ENCODE measurements at places on chromosomes 1 and 21. TPM values are rescaled to one million over a fixed set of nuclear protein-coding genes. Genes with fewer than 3 reads are reported as not detected.

DNA sequence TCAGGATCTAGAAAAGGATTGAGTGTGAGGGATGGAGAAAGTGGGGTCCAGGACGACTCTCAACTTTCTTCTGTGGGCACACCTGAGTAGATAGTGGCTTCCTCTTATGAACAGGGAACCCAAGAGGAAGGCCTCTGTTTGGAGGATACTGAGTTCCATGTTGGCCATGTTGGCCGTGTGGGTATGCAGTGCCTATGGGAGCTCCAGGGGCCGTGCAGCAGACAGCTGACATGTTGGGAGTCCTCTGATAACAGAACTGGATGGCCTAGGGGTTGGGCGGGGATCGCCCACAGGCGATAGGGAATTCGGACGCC, 43.0 kb downstream of the TMEM53 start:
- no peak for DNase-seq

DNA sequence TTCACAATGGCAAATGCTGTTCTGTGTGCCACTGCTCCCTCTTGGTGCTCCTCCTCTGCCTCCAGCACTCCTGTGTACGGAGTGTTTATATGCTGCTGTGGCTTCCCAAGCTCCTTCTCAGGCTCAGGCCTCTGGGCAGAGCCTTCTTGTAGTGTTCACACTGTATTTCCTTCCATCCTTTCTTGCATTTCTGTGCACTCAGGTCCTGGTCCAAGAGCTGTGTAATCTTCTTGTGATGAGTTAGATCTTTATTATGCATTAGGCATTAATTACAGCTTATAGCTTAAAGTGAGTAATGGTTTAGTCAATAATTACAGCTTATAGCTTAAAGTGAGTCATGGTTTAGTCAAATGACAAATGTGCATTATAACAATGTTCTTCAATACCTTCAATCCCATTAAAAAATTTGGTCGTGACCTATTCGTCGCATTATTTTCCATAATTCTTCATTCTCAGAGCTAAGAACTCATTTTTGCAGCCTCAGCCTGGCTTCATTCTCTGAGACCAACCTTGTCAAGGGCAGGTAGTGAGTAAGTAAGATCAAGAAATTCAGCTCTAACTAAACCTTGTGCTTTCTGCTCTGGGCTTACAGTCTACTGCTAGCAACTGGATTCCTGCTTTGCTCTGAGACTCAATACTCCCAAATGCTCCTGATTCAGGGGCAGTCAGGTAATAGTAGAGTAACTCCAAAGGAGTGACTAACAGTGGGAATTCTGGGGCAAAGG, 154.5 kb upstream of the SPAG17 start:
- no peak for DNase-seq

- DNase-seq, result no peak
Measured at GRCh38 chr1:75430526-75430925, 180.4 kb downstream of the SLC44A5 start.

DNA sequence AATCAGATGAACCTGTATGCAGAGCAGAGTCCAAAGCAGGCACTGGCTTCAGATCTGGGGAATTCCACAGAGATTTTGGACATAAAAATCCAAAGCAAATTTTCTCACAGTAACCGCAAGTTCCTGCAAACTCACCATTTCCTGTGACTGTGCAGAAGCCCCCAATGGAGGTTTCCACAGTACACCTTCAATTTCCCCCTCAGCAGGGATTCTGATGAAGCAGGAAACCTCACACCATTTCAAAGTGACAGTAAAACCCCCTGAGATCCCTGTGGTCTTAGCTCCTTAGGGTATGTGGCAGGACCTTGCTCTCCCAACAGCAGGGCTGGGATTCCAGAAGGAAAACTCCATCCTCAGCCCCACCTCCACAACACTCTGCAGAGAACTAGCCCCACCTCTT, 6.0 kb upstream of the TGFBR3 start:
- no peak for DNase-seq

DNA sequence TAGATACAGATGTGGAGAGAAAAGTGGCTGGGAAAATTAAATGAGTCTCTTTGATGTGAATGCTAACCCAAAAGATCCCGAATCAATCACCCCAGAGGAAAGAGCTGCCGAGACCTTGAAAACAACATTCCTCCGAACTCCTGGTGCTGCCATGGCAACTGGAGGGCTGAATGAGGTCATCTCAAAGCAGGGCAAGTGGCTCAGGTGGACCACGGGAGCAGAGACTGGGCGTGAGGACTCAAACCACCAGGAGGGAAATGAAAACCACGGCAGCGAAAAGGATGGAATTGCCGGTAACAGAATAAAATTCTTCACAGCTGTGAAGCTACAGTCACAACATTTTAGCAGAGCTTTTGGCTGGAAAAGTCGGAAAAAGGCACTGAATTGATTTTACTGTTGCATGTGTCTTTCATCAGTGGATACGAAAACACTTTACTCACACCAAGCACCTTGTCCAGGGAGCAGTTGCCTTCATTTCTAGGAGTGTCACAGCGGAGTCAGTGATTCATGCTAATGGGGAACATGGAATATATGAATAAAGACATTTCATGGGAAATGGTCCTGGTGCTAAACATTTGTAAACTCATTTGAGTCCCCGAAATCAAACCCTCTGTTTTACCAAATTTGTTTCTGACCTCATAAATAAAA, 23.2 kb upstream of the BECN2 start:
- DNase-seq, result no peak

DNA sequence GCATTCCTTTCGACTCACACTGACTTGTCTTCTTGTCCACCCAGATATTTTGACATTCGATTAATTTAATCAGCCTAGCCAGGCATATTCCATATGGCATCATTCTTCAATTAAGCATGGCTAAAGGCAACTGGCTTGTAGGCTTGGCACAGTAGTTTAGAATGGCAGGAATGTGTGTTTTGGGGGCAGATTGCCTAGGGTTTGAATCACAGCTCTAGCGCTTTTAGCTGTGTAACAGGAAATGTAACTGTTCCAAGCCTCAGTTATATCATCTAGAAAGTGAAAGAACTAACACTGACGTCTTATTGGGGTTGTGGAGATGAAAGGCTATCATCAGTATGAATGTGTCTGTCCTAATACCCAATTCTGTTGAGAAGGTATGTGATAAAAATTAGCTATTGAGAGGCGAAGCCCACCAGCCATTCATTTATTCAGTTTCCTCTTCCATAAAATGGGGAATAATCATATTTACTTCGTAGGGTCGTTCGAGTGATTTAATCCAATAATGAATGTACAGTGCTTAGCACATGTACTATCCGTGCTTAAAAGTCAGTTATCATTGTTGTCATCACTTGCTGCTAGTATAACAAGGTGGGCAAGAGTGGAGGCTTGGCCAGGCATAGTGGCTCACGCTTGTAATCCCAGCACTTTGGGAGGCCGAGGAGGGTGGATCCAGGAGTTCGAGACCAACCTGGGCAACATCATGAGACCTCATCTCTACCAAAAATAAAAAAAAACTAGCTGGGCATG, 41.6 kb upstream of the GRHL3 start:
- DNase-seq, result no peak

GRCh38 chr1:98732985-98733781, 71.7 kb downstream of the SNX7 start:
- no peak for DNase-seq

GRCh38 chr1:234755449-234755863, 145.5 kb upstream of the IRF2BP2 start:
- DNase-seq, result peak; percentile 87

- no peak for DNase-seq
Measured at GRCh38 chr1:192100686-192101468, 57.4 kb upstream of the RGS18 start.

DNA sequence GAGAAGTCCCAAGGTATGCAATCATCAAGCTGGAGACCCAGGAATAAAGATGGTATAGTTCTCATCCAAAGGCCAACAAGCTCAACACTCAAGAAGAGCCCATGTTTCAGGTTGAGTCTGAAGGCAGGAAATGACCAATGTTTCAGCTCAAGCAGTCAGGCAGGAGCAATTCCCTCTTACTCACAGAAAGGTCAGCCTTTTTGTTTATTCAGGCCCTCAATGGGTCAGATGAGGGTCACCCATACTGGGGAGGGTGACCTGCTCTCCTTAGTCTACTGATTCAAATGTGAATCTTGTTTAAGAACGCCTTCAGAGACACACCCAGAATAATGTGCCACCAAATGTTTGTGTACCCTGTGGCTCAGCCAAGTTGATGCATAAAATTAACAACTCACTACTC, 262.4 kb downstream of the USP25 start:
- DNase-seq, result no peak

- DNase-seq, result no peak
Measured at GRCh38 chr1:174364996-174365736, 82.6 kb upstream of the GPR52 start.

DNA sequence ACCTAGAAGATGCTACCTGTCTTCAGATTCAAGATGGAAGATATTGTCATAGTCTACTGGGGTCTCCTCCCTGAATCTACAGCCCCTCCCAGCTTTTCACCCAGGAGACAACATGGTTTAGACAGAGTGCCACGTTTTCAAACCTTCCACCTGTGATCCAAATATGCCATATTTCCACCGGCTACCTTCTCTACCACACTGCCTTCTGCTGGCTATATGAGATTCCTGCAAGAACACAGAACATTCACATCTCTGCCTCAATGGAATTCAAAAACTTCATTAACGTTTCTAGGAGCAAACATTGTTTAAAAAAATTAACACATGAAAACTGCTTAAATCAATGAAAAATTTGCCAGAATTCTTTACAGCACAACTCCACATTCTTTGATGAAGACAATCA, 12.9 kb upstream of the LELP1 start:
- DNase-seq, result no peak

CLEC20A gene
- total RNA-seq, result not detected

CTSS gene
- 77.3 TPM for total RNA-seq

C8B gene
- not detected for total RNA-seq

ETNK2 gene
- 13.5 TPM for total RNA-seq

SCP2 gene
- 138 TPM for total RNA-seq

TSPEAR gene
- 0.10 TPM for total RNA-seq

FAAP20 gene
- 52.3 TPM for total RNA-seq

FCAMR gene
- not detected for total RNA-seq
